SHP77 treated with DMSO at 0.1 percent for 48 hours (cell line): ENCODE measurements at places on chromosomes 4 and X.

- DNase-seq = no peak
Measured at GRCh38 chrX:46444011-46444410, 101.2 kb downstream of the ZNF674 start.

DNA sequence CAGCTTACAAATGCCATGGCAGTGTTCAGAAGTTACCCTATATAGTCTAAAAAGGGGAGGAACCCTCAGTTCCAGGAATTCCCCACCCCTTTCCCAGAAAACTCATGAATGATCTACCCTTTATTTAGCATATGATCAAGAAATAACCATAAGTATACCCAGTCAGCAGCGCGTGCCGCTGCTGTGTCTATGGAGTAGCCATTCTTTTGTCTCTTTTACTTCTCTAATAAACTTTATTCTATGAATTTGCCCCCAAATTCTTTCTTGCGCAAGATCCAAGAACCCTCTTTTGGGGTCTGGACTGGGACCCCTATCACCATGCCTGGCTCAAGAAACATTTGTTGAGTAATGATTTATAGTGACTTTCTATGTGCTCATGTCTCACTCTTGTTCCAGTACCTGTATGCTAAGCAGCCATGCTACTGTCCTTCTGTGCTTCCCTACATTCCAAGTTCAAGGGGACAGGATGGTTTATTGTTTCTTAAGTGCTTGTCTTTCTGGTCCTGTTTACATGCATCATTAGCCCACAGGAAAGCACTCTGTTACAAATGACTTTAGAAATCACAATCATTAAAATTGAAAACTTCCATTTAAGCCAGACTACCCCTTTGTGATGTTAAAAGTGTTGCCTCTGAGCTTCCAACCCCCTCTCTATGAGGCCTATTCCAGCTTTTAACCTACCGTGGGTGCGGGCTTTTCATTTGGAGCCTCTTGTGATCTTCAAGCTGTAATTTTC, 63.4 kb upstream of the S100G start:
- no peak for DNase-seq

- no peak for DNase-seq
Measured at GRCh38 chr4:143260750-143261149, 75.9 kb upstream of the GAB1 start.

DNA sequence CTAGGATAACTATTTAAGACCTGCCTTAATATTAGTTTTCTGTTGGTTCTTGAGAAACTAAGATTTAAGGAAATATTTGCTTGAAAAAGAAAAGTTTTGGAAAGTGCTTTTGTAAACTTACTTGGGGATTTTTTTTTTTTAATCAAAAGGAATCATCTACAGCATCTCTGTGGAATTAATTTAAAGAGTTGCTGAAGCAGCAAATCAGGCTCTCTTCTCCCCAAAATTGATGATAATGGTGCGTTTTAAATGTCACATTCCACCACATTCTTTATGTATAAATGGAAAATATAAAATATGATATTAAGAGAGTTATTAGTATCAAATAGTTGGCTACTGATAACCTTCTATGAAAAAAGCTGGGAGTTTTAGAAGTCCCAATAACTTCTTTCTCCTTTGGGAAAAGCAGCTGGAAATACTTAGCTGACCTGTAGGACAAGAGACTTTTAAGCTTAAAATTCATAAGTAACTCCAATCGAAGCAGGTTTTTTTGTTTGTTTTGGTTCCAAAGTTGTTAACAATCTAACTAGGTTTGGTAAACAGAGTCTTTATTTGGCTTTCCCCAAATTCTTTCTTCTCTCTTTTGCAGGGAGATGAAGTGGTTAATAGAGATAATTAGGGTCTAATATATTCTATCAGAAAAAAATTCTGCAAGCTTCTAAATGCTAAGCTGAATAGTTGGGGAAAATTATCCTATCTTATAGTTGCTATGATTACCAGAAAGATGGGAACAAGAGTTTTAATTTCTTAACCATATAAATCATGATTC, 4.4 kb downstream of the KLF3 start:
- no peak for DNase-seq

DNA sequence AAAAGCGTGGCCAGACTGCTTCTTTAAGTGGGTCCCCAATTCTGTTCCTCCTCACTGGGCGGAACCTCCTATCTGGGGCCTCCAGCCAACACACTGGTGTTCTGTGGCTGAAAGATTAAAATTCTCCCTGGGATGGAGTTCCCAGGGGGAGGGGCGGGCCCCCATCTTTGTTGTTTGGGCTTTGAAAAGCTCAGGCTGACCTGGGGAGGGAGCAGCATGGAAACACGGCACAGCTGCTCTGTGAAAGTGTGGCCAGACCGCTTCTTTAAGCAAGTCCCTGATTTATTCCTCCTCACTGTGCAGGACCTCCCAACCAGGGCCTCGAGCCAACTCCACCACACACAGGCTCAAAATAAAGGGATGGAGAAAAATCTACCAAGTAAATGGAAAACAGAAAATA, 219.5 kb downstream of the TMEM47 start:
- DNase-seq = no peak

DNA sequence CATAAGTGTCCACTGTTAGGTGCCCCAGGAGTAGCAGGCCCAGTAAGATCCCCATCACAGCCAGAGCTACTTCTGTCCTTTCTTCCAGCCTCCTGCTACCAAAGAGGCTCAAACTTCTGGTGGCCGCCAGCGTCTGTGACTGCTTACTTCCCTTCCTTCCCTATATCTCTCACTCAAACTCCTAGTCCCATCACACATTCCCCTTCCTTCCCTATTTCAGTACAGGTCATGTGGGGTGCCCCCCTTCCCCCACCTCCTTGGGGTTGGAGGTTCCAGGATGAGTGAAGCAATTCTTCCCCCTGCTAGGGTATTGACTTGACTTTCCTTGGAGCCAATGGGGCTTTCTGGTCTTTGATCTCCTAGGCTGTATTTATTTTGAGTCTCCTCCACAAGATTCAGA, at the start of gene VSIG4:
TSS of gene VSIG4 (minus strand) at position 137 of the 400 bp plus-strand sequence. CDS start at position 55, 82 bp downstream.
- no peak for DNase-seq

DNA sequence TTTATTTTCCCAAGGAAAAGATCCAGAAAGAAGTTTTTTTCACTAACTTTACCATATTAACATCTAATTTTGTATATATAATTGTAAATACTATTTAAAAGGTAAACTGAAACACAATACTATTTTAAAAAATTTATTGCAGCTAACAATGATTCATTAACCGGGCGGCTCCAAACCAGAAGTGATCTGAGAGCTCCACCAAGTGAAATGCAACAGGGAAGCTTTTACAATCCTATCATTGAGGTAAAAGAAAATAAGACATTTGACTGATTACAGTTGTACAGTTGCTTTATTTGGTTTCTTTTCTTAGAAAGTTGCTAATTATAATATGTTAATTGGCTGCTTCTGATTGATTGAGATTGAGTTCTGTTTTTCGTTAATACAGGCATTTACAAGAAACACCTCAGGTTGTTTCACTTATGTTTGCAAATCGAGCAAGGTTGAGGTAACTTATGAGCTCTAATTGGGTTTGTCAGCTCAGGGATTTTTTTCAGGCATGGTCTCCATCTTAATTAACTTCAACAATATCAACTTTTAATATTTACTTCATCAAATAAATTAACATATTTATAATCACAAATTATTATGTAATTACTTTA, 220.2 kb upstream of the UGT8 start:
- no peak for DNase-seq

DNA sequence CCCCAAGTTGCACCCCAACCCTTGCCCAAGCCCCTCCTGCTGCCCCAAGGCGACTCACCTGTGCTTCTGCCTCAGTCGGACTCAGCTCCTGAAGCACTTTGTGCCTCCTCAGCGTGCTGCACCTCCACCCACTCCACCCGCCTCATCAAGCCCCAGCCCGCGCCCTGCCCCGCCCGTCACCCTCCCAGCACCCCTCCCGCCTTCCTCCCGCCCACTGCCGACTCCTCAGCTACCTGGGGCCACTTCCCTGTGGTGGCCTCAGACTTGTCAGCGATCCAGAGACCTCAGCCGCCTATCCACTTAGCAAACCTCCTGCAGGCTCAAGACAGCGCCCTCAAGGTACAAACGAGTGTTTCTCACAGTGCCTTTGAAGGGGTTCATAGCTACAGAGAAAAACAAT, 19.6 kb upstream of the IQCM start:
- no peak for DNase-seq
